Fibroblast of skin of back (primary cell): ENCODE measurements at places on chromosomes 12 and 14.

DNA sequence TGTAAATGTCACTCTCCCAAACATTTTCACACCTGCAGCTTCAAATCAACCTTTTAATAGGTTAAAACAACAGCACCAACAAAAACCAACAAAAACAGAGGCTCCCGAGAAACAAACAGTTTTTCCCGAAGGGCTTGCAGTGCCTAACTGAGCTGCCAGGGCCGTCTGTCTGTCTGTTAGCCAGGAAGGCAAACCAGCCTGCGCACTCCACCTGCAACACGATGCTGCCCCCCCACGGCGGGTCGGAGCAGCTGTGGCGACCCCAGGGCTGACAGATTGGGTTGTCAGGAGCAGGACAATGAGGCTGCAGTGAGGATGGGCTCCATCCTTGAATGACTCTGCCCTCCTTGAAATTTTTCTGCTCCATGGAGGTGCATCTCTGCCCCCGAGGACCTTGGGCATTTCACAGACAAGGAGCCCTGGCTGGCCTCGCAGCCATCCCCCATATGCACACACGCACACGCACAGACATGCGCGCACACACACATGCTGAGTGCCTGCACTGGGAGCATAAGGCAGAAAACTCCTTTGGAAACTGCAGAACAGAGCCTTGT is 2.6 kb downstream of the RTL1 start:
- DNase-seq = no peak

GRCh38 chr14:32984241-32984930 is 45.7 kb downstream of the NPAS3 start:
- DNase-seq = no peak

GRCh38 chr12:120136093-120136770 is 19.7 kb upstream of the RAB35 start:
- DNase-seq = no peak

GRCh38 chr12:31861360-31861759 is 97.9 kb upstream of the RESF1 start:
- DNase-seq = no peak

GRCh38 chr14:96666088-96666487 is 131.1 kb upstream of the VRK1 start:
- no peak for DNase-seq

GRCh38 chr14:99260587-99261551 is 11.1 kb downstream of the BCL11B start:
- no peak for DNase-seq

DNA sequence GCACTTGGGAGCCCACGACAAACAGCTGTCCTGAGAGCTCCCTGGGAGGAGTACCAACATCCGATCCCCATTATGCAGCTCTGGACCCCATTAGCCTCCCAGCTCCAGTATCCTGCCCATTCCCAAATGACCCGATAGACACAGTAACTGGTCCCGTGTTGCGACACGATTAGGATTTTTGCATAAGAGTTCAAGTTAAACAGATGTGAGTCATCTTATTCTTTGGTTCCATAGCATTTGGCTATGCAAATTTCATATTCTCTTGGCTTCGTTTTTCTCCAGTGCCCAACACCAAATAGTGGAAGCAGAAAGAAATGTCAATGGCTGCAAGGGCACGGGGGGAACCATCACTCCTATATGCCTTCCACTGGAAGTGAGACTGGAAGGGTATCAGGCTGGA is 43.0 kb upstream of the LRRC10 start:
- no peak for DNase-seq

- peak; percentile 49 for DNase-seq
These were observed 221.8 kb upstream of the SSTR1 start for GRCh38 chr14:37985826-37986470.

- no peak for DNase-seq
These were observed 145.4 kb upstream of the PLEKHG7 start for GRCh38 chr12:92557422-92557724.

DNA sequence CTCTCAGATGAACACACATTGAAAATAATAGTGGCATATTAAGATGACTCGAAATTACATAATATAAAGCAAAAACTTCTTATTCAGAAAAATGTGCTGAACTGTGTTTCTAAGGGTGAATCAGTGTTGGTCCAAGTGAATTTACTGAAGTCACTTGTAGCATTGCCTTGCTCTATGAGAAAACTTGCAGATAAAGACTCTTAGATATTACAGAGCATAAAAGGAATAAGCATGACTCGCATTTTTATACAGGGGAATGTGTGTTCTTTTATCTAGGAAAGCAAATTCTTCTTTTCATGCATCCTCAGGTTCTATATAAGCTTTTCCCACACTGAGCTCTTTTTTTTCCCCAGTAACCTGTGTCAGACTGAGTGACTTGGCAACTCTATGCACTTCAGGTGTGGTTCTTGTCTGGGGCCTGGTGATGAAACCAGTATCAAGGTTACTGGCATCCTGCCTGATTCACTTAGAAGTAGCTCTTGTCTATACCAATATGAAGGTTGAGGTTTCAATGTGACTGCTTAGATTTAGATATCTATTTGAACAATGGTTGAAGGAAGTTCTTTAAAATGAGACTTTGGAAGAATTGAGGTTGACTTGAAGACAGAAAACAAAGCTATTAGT is 76.1 kb downstream of the OTOGL start:
- peak; percentile 64 for DNase-seq

DNA sequence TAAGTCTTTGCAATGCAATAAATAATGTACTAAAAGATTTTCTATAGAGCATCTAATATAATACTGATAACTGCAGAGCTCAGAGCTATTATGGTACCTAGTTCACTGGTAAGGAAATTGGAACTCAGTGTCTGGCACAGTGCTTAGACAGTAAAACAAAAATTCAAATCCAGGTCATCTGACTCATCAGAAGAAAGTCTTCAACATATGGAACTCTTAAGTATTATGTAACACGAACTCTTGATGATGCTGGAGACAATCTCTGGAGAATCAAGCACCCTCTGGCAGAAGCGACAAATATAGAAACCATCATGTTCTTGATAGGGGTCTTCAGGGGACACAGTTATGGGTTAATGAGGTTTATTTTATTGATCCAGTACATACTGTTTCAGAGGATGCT is 37.3 kb upstream of the TRHDE start:
- DNase-seq = peak; percentile 45

- peak; percentile 91 for DNase-seq
These were observed 13.9 kb upstream of the ATP2A2 start for GRCh38 chr12:110266980-110267620.

DNA sequence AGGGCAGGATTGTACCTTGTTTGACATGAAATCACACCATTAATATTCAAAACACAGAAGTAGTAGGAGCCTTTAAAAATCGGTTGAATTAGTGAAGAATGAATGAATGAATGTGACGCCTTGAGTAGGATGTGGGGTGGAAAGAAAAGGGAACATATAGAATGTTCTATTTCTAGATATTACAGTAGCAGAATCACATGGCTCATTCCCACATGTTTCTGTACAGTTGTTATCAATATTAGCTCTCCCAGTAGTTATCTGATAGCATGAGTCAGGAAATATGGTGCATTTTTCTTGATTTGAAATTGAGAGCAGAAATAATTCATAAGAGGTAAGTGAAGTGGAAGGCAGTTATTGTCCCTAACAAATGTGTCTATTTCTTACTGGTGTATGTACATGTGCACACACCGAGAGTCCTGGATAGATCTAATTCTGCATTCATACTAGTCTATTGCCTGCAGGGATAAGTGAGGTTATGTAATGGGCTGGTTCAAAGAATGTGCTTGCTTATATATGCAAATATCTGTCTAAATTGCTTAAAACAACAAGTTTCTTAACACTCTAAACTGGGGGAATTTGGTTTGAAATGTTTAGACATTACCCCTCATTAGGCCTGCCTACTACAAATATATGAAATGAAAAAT is 245.4 kb downstream of the EFCAB11 start:
- DNase-seq = no peak

- no peak for DNase-seq
These were observed 43.1 kb upstream of the DICER1 start for GRCh38 chr14:95200404-95200803.

- DNase-seq = peak; percentile 84
These were observed 2.1 kb downstream of the CBX5 start for GRCh38 chr12:54277823-54278276.

DNA sequence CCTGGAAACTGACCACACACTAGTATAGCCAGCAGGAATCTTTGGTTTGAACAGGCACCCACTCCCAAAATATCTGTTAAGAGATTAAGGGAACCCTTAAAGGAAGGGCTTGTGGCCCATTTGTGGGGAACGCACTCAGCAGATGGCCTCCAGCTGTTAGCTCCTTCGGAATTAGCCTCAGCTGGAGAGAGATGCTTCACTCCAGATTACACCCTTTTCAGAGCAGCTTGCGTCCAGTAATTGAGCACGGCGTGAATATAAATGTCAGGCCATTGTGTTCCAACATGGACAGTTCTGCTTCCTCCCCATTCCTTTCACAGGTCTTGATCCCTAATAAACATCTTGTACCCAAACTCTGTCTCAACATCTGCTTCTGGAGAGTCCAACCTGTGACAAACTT is 397.8 kb downstream of the SEC23A start:
- DNase-seq = no peak

DNA sequence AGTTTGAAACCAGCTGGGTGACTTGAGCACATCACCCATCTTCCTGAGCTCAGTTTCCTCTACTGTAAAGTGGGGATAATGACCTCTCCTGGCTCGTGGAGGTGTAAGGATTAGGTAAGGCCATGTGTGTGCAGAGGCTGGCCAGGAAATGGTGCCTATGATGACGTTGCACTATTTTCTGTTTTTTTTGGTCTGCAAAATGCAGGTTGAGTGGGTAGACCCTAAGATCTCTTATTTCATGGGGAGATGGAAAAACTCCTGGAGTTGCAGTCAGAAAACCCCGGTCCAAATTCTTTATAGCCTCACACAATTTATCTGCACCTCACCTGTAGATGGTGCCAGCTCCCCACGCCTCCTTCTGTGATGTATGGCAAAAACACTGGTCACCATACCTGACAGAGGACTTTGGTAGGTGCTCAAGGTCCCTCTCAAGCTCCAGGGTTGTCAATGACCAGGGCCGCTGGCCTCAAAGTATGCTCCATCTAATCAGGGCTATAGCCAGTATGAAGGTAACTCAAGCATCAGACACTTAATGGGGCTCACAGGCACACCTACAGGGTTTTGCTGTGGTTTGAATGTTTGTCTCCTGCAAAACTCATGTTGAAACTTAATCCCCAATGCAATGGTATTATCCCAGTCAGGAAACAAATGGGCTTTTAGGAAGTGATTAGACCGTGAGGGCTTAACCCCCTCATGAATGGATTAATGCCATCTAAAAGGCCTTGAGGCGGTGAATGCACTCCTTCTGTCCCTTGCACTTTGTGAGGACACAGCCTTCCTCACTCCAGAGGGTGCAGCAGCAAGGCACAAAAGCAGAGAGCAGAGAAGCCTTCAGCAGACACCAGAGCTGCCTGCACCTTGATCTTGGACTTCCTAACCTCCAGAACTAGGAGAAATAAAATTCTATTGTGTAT is 17.6 kb downstream of the C14orf132 start:
- DNase-seq = no peak

GRCh38 chr14:24418492-24418873 is 11.0 kb downstream of the CBLN3 start:
- no peak for DNase-seq

DNA sequence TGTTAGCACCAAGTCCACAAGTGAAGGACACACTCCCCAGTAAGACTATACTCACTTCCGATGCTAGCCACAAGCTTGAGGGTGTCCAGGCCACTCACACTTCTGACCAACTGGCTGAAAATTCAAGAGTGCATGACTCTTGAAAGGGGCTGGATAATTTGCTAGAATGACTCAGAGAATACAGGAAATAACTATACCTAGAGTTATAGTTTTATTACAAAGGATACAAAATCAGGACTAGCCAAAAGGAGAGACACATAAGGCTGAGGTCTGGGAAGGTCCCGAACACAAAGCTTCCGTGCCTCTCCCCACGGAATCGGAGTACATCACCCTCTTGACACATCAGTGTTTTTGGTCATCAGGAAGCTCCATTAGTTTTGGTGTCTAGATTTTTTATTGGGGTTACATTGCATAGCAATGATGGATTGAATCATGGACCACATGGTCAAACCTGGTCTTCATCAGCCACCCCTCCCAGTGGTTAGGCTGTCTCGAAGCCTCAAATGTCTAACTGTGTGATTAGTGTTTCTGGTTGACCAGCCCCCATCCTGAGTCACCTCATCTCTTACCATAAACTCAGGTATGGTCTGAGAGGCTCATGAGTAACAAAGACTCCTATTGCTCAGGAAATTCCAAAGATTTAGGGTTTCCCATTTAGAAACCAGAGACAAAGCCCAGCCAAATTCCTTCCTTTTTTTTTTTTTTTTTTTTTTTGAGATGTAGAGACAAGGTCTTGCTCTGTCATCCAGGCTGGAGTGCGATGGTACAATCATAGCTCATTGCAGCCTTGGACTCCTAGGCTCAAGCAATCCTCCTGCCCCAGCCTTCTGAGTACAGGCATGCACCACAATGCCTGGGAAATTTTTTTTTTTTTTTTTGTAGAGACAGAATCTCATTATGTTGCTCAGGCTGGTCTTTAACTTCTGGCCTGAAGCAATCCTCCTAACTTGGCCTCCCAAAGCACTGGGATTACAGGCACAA is 472.0 kb upstream of the TBX3 start:
- DNase-seq = peak; percentile 88

DNA sequence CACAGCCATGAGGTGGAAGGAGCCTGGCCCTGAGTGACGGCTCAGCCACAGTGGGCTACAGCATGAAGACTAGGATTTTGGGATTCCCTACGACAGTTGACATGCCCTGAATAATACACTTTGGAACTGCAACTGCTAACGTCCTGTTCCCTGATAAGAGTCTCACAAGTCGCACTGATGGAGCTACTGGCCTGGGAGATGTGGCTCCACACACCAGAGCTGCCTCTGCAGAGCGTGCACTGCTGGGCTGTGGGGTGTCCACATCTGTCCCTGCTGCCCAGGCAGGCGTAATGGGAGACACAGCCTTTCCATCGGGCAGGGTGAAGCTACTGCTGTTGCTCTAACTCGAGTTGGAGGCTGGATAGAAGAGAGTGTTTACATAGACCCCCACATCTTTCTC is 42.7 kb upstream of the RASSF3 start:
- no peak for DNase-seq

DNA sequence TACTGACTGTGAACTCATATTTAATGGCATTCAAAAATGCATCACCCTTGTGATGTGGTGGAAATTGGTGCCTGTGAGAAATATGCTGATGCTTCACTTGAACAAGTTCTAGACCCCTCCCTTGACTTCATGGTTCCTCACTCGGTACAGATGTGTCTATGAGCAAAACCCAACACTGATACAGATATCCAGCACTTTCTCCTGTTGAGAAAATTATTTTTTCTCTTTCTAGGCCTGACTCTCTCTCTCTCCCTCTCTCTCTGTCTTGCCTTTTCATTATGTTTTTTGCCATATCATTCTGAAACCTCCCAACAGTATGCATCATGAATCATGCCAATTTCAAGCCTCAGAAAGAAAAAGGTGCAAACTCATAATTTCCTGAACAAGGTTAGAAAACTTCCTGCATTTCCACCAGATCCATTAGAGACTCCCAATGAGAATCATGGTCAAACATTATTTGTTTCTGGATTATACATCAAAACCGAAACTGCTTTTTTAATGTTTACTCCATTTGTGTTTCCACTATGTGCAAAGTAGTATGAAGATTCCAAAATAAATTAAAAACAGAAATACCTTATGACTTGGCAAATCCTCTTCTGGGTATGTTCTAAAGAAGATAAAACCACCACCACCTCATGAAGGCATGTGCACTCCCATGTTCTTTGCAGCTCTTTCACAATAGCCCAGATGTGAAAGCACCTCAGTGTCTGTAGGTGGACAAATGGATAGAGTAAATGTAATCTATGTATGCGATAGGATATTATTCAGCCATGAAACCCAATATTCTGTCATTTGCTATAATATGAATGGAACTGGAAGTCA is 543.6 kb downstream of the TMEM121 start:
- DNase-seq = no peak

- DNase-seq = no peak
These were observed at the start of gene FAM181A for GRCh38 chr14:93926873-93927799. TSS of gene FAM181A (plus strand) at chr14:93927344. CDS start at chr14:93928286, 942 bp downstream.
